ENCODE measurements at places on chromosomes 6 and 20.

DNA sequence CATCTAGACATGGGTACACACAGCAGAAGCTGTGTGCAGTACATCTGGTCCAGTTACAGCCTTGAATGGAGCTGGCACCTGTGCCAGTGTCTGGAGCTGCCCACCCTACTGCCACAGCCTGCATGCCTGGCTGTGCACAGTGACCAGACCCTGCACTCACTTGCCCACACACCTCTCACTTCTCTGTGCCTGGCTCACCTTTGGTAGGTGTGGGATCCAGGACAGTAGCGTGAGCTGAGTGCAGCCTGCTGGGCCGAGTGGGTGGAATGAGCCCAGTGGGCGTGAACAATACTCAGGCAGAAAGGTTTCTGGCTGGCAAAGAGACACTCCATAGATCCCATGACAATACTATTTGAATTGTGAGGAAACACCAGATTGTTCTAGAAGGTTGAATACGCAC is 839.5 kb upstream of the FLRT3 start:
- DNase-seq, result no peak

DNA sequence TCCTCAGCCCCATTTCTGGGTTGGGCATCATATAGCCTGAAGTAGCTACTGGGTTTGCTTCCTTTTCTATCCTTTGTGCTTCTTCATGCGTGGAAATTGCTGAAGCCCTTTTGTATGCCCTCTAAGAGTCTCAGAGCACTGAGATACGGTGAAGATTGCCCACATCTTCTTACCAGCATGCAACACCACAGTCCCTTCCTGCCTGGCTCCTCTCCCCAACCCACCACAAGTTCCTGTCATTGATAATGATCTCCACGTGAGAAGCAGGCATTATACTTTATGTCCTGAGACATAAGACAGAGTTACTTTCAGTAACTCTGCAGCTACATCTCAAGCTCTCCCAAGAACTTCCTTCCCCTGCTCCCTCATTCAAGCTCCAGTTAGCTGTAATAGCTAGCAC is 15.8 kb upstream of the PLCB4 start:
- no peak for DNase-seq

DNA sequence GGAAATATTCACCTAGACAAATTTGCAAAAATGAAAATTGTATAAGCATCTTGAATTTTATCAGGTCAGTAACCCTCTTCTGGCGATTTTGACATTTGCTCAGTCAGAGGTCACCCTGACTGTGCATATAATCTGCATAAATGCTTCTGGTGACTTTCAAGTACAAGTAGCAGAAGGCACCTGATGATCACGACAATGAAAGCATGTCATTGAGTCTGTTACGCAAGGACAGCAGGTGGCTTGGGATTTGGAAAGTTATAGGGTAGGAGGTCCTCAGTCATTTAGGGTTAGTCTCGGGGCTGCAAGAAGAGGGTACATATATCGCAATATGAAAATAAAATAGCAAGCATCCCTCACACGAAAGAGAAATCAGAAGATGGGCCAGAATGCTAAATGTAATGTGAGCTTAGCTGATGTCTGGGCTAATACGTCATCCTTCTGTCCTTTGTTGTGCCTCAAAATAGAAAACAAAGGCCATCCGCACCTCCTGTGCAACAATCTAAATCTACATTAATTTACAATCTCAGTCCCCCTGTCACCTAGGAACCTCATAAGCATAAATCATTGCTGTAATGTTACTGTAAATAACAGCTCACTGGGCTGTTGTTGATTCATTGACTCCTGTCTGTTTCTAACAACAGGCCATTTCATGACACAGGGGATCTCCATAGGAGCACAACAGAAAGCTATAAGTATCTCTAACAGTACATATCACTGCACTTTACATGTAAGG is 155.2 kb upstream of the RSPO3 start:
- DNase-seq, result no peak

GRCh38 chr6:139003751-139004150 is 15.7 kb upstream of the REPS1 start:
- no peak for DNase-seq

DNA sequence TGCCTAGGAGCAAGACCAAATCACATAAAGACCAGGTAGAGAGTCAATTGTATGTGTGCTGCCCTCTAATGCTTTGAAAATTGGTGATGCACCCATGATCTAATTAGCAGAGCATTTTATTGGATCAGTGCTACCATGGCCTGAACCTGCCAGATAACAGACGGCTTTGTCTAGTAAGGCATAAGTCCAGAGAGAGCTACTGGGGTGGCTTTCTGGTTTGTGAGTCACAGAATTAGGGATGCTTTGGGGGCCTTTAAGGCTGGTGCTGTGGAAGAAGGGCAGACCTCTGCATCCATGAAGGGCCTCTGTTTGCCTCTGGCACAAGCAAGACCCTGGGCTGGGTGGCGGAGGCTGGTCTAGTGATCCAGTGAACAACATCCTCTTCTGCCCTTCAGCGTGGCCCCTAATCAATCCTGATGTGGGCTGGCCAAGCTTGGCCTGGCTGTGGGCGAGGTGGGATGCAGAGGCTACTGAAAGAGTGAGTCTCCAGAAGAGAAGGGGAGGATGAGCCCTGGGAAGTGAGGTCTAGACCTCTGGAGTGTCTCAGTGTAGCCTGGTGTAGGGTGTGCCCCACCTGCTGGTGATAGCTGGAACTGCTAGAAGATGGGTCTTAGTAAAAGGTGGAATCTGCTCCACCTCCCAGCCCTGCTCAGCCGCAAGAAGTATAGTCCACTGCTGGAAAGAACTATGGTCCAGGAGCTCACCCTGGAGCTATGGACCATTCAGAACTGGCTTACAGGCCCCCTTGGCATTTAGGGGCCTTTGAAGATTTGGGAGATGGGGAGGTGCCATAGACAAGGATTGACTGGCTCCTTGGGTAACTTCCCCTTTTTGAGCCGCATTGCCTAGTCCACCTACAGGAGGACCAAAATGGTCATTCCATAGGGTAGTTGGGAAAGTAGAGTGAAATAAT is 36.7 kb upstream of the AAR2 start:
- DNase-seq, result peak; percentile 78

Data from fibroblast of lung (primary cell).